ENCODE measurements at places on chromosomes 12 and 14.

DNA sequence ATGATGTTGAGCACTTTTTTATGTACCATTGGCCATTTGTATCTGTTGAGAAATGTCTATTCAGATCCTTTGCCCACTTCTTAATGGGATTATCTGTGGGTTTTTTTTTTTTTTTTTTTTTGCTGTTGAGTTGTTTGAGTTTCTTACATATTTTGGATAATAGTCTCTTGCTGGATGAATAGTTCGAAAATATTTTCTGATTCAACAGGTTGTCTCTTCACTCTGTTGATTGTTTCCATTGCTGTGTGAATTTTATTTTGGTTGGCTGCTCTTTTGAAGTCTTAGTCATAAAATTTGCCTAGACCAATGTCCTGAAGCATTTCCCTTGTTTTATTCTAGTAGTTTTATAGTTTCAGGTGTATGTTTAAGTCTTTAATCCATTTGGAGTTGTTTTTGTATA, 64.5 kb downstream of the CAND1 start:
- no peak for DNase-seq

GRCh38 chr12:18998343-18999261, 130.9 kb upstream of the PLEKHA5 start:
- DNase-seq = no peak

DNA sequence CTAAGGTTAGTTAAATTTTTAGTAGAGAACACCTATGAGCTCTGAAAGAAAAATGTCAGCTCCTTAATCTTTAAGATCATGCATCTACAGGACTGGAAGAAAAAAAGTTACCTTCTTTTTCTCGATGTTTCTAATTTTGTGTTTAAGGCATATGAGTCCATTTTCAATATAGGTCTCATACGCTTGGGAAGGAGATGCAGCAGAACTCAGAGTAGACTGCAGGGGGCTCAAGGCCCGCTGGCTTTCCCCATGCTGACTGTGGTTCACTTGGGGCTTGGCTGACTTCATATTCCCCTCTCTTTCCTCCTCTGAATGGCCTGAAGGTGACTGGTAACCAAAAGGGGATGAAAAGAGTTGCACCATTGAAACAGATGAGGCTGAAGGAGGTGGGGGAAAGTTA, 1.5 kb downstream of the CAPRIN2 start:
- peak; percentile 40 for DNase-seq

GRCh38 chr12:48454667-48455066, 17.7 kb upstream of the ANP32D start:
- no peak for DNase-seq

DNA sequence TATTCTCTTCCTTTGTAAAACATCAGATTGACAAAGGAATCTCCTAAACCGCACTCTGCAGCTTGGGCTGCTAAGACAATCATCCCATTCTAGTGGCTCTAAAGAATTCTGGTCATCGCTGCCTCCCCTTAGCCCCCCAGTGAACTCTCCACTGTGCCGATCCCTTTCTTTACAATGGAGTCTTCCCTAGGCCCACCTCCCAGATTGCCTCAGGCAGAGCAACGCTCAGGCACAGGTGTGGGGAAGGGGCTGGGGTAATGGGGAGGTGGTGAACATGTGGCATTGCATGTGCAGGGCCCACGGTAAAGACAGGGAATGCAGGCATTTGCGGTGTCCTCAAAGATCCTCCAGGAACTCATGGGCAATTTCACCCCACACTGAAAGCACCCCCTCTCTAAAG, 86.3 kb downstream of the PLEKHG3 start:
- DNase-seq = no peak

Data from stimulated activated CD8-positive, alpha-beta memory T cell treated with anti-CD3 and anti-CD28 coated beads, Interleukin-4, amount 100 ng/mL, for 48 hours (primary cell).